ENCODE measurements at places on chromosomes 12 and 14. TPM values are rescaled to one million over a fixed set of nuclear protein-coding genes. Genes with fewer than 3 reads are reported as not detected.

SERPINA6 gene
- total RNA-seq = 1.1 TPM

OTX2 gene
- not detected for total RNA-seq

CPSF2 gene
- 65.4 TPM for total RNA-seq

ESYT1 gene
- 114 TPM for total RNA-seq

SMOC1 gene
- total RNA-seq = 1.1 TPM

KCNJ8 gene
- 12.8 TPM for total RNA-seq

GRCh38 chr12:124660851-124661250 is 93.4 kb upstream of the NCOR2 start:
- no peak for DNase-seq

DNA sequence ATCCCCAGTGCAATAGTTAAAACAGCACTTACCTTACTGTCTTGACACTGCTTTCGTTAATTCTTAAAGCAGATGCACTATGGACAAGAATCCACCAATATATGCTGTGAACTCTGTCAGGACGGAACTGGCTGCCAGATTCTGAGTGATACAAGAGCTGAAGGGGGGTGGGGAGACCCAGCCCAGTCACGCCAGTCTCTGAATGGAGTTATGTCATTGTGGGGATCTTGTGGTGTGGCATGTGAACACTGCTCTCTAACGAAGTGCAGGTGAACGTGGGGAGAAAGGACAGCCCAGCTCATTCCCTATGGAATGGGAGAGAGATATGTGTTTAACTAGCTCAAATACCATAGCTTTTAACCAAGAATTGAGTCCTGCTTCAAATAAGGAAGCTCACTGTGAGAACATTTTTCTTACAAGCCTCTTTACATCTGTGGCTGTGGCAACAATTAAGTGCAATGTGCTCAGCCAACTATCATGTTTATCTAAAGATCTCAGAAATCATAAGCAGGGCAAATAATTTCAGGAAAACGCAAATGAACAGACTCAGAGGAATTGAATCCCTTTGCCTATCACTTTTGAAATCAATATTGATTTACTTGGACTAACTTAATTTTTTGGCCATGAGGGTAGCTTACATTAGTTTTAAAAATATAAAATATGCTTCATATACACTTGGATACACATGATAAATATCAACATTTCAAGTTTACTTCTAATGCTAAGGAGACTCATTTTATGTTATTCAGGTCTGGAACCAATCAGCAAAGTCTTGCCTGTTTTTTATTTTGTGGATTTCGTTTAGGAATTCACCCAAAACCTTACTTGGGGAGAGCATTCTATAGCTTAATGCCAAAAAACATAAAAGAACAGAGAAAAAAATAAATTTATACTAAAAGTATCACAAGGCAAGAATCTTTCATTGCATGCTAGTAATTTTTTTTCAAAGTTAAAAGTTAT is at the start of gene LUM:
LUM (minus strand) TSS at position 129 of the 960 bp plus-strand sequence. CDS start 2,515 bp downstream, outside the sequence.
- no peak for DNase-seq

DNA sequence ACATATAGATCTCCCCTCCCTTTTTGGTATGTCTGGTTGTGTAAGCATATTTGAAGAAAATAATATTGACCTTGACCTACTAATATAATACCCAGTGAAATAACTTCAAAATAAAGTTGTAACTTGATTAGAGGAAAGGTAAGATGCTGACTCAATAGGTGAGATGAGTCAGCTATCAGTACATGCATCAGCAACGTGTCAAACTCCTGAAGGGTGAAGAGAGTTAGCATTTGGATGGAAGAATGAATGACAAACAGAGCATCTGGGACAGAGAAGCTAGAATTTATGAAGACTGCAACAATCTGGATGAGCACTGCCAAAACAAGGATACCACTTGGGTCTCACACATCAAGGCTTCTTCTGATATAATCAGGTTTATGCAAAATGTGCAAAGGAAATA is 74.9 kb downstream of the PPP2R5E start:
- DNase-seq = no peak

DNA sequence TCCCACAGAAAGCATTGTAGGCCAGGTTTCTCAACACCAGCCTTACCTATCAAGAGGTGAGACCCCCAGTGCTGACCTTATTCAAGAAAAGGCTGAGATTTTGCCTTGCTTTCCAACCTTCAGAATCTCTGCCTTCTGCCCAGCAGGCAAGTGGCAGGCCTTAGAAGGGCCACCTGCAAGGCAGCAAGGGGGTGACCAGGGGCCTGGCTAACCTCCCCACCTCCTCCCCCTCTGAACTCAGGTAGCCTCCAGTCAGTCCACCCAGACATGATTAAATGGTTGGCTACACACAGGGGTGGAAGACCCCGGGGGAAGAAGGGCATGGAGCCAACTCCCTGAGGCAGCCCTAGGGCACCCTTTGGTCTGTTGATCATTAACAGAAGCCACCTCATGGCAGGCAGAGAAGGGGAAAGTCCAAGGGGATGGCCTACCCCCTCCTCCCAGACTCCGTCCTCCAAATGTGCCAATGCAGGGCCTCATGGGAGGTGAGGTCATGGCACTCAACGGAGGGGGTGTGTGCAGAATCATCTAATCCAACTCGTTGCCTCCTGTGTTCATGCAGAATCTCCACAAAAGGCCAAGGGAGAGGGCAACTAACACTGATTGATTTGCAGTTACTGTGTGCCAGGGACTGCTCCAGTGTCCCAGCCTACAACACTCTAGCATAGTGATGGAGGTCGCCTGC is 8.5 kb downstream of the ZFP36L1 start:
- no peak for DNase-seq

DNA sequence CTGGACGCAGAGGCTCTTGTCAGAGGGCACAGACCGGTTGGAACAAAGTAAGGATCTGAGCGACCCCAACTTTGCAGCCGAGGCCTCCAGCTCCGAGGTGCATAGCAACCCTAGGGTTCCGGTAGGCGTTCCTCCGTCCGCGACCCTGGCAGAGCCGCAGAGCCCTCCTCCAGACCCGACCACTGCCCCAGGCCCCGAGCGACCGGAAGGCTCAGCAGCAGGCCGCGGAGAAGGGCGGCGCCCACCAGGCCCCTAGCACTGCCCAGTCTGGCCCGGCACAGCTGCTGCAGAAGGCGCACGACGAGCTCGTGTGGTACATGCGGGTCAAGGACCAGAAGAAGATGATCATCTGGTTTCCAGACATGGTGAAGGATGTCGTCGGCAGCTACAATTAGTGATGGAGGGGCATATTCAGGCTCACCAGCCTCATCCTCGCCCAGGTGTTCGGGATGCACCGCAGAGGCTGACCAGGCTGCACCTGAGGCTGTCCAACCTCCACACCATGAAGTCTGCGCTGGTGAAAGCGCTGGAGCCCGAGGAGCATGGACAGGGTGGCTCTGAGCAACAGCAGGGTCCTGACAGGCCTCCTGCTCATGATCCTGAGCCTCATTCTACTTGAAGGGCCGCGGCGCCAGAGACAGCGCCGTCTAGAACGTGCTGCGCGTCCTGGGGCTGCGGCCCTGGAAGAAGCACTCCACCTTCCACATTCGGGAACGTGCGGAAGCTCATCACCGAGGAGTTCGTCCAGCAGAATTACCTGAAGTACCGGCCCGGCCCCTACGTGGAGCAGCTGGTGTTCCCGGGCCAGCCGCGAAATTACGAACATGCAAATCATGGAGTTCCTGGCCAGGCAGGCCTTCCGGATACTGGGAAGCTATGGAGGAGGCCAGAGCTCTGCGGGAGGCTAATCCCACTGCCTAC is 24.5 kb downstream of the CAPS2 start:
- no peak for DNase-seq

- DNase-seq = no peak
These were observed 3.6 kb downstream of the AKAP6 start for GRCh38 chr14:32332415-32333316.

GRCh38 chr14:70722418-70722817 is 80.7 kb downstream of the TTC9 start:
- no peak for DNase-seq

GRCh38 chr14:47278233-47278842 is 397.1 kb downstream of the MDGA2 start:
- no peak for DNase-seq

DNA sequence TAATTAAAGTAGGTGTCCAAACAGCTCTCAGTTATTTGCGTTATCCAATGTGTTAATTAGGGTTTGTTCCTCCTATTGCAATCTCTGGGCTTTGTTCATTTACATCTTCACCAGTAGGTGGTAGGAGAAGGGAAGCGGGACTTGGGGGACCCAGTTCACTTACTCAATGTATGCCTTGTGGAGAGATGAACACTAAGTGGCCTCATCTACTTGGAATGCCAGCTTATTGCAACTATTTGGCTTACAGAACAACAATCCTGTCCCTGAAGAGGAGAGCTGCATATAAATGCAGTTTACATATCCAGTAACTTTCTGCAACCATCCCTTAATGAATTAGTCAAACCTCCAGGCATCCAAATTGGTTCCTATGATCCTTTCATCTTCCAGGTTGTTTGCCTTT is 417.1 kb upstream of the CCDC196 start:
- no peak for DNase-seq

- DNase-seq = no peak
These were observed 393.7 kb upstream of the TMEM132C start for GRCh38 chr12:127873306-127873705.

DNA sequence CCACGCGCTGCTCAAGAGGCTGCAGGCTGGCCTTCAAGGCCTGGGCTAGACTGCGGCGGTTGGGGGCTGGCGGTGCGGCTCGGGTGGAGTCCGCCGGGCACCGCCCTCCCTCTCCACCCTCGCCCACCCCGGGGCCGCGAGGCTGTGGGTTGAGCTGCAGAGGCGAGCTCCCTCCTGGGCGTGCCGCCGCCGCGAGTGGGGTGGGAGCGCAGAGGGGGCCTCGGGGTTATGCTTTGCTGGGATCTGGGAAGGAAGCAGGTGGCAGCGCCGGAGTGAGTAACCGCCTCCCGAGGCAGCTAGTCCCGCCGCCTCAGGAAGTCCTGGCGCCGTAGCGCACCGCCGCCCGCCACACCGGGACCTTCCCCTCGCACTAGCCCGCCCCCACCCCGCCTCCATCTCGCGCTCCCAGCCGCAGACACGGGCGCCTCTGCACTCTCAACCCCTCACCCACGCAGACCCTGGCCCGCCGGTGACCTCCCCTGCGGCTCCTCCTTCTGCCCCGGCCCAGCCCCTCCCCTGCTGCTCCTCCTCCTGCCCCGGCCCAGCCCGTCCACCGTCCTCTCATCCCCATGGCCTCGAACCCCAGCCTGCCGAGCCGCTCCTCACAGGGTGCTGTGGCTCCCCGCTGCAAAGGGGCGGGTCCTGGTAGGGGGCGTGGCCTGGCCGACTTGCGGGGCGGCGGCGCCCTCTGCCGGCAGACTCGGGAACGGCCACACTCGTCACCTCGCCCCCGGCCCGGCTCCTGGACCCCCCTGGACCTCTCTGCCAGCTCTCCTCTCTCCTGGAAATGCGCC is 16.6 kb downstream of the TAMALIN start:
- peak; percentile 93 for DNase-seq

DNA sequence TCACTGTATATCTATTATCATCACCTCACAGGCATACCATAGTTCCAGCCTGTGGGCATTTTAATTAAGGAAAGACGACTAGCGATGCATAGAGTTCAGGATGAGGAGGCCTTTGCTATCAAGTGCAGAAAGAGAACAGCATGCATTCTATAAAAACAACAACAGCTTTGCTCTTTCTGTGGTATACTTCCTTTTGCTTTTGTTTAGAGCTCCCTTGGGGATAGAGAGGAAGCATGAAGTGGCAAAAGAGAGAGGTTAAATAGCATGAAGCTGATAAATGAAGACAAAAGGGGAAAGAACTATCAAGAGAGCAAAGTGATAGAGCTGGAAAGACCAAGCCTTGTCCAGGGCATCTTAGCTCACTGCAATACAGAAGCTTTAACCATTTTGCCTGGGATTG is 23.5 kb downstream of the IFNG-AS1 start:
- DNase-seq = no peak

DNA sequence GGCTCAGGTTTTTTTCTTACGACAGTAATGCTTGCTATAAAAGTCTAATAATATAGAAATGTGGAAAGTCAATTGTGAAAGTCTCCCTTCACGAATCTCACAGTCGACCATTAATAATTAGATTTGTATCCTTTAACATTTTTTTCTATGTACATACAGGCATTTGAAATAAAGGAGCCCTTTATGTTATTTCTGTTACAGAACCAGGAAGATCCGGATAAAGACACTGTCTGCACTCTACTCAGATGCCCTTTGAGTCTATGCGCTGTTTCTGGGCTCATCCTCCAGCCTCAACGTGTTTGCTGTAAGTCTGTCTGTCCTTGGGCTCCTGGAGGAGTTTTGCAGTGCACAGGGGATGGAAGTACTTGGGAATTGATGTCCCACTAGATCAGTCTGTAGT is 212.2 kb upstream of the ATP2B1 start:
- DNase-seq = no peak

- DNase-seq = no peak
These were observed 108.5 kb downstream of the NRXN3 start for GRCh38 chr14:78278464-78279250.

GRCh38 chr12:21651821-21652220 is 5.8 kb downstream of the LDHB start:
- DNase-seq = no peak

- DNase-seq = no peak
These were observed 8.7 kb downstream of the SYNE3 start for GRCh38 chr14:95507701-95508103.

Data from lower lobe of right lung (tissue), 2 donors.